Activated T-cell treated with anti-CD3 and anti-CD28 coated beads, Interleukin-2, amount 50 U/mL, for 1 hour (primary cell): ENCODE measurements at places on chromosomes 7 and 10.

GRCh38 chr7:43834463-43835251, 34.7 kb downstream of the MRPS24 start:
- peak; percentile 30 for DNase-seq

DNA sequence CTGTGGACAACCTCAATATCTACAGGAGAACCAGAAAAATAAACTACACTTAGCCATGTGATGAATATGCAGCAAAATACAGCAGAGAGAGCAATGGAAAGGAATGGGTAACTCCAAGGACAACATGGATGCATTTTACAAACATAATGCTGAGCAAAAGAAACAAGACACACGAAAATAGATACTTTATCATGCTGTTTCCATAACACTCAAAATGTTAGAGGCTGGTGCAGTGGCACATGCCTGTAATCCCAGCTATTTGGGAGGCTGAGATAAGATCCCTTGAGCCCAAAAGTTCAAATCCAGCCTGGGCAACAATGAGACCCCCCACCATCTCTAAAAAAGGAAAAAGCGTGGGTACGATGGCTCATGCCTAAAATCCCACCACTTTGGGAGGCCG, 8.3 kb downstream of the BCL7B start:
- DNase-seq: no peak

DNA sequence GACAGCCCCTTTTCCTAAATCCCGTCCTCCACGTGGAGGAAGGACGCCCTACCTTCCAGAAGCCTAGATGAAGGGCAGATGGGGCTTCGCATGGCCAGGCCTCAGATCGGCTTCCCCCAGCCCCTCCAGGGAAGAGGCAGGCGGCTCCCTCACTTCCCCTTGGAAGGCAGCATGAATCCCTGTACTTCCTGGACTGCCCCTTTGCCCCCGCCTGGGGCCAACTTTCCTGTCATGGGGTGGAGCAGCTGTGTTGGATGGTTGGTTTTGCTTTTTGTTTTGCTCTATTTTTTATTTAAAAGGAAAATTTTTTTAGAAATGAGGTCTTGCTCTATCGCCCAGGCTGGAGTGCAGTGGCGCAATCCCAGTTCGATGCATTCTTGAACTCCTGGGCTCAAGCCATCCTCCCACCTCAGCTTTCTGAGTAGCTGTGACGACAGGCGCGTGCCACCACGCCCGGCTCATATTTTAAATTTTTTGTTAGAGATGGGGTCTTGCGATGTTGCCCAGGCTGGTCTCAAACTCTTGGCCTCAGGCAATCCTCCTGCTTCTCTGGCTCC, 27.2 kb downstream of the GTF2IRD1 start:
- no peak for DNase-seq

GRCh38 chr7:114720725-114721124, 201.2 kb upstream of the MDFIC start:
- no peak for DNase-seq

DNA sequence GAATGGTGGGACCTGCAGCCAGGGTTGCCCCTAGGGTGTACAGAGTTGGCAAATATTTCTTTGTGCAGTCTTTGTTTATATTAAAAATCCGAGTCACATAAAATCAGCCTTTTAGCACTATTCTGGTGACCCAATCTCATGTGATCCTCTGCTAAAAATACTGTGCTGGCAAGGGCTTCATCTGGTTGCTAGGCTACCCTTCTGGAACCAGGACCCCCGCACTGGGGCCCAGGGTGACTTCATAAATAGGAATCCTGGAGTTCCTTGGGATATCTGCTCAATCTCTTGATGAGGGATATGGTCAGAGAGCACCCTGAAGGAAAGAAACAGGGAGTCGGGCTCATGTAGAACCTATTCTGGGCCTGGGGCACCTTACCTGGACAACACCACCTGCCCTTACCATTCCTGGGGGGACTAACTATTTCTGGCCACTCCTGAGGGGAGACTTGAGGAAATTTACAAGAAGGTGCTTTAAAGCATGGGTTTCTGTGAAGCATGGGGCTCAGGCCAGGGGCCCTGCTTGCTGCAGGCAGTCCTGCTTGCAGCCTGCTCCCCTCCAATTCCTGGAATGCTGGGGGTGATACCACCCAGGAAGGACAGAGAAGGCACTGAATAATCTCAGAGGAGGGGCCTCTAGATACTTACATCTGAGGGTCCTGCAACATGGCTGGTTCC, 44.7 kb downstream of the SH2D4B start:
- DNase-seq: no peak
